ENCODE measurements at places on chromosomes 11 and 22.

DNA sequence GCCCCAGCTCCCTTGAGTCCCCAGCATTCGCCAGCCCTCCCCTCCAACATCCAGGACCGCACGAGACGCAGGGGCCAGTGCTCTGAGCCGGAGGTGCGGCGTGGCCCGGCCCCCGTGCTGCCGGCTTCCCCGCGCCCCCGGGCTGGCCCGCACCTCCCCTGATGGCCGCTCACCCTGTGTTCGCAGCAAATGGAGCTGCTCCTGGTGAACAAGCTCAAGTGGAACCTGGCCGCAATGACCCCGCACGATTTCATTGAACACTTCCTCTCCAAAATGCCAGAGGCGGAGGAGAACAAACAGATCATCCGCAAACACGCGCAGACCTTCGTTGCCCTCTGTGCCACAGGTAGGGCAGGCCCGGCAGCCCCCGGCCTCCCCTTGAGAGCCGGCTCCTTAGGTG lies 2.7 kb downstream of the CCND1 start:
- no peak for DNase-seq

- no peak for DNase-seq
These were observed 22.3 kb downstream of the TTLL1 start for GRCh38 chr22:43066844-43067385.

DNA sequence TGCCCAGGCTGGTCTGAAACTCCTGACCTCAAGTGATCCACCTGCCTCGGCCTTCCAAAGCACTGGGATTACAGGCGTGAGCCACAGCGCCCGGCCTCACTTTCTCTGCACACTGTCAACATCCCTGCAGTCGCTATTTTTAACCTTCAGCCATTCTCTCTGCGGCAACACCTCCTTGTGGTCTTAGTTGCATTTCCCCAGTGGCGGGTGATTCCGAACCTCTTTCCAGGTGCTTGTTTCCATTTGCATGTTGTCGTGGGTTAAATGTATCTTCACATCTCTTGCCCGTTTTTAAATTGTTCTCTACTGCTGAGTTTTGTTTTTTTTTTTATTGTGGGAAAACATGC lies 2.2 kb upstream of the SCT start:
- peak; percentile 22 for DNase-seq

- DNase-seq: no peak
These were observed 6.6 kb upstream of the SELENOO start for GRCh38 chr22:50194037-50194805.

GRCh38 chr22:38316364-38317121 lies 690 bp downstream of the CSNK1E start:
- DNase-seq: peak; percentile 48

- no peak for DNase-seq
These were observed 33.1 kb upstream of the SHISAL1 start for GRCh38 chr22:44345872-44346271.

GRCh38 chr11:72598906-72599305 lies 75.3 kb downstream of the PDE2A start:
- no peak for DNase-seq

- DNase-seq: no peak
These were observed 42.7 kb downstream of the SCN3B start for GRCh38 chr11:123611698-123612097.

- no peak for DNase-seq
These were observed 84.7 kb upstream of the SCUBE2 start for GRCh38 chr11:9176136-9176535.

DNA sequence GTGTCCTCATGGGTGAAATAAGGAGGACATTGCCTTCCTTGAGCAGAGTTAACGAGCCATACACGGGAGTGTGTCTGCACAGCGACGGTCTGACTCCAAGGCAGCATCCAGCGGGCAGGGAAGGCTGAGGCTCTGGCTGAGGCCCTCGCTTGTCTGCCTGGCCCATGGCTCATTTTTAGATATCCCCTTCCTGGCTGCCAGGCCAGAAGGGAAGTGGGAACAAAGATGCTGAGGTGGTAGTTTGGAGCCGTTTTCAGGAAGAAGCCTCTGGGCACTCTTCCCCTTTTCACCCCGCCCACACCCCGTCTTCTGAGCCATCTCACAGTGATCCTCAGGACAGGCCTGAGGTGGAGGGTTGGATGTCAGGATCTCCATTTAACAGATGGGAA lies 3.0 kb upstream of the SLCO2B1 start:
- peak; percentile 11 for DNase-seq

DNA sequence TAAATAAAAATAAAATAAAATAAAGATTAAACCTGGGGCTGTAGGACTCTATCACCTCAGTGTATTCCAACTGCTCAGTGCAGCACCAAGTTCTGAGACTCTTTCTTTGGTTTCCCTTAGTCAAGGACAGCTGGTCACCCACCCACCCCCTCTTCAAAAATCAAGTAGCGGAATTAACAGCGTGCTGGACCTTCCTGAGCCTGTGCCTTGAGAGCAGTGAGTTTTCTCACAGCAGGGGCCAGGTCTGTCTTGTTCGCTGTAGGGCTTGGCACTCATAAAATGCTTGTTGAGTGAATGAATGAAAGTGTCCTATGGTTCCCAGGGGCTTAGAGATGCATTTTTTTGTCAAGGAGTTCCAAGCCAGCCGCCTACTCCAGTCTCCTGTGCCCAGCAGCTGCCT lies 2.9 kb upstream of the ALX4 start:
- no peak for DNase-seq

DNA sequence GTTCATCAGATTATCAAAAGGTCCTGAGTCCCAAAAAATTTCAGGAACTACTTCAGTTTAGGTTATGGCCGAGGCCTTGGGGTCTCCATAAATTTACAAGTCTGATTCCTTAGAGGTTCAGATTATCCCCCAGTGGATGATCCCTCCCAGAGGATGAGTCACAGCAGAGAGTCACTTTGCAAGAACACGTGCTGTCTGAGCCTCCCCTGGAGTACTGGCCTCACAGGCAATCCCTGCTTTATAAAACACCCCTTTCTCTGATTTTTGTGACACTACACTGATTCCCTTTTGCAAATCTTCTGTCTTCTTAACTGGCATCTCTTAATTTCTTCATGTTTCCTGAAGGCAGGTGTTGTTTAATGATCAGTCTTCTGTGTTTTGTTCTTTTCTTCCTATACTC lies 45.3 kb downstream of the CCDC34 start:
- DNase-seq: no peak

GRCh38 chr22:23470811-23471389 lies 109.2 kb downstream of the IGLL1 start:
- DNase-seq: no peak

DNA sequence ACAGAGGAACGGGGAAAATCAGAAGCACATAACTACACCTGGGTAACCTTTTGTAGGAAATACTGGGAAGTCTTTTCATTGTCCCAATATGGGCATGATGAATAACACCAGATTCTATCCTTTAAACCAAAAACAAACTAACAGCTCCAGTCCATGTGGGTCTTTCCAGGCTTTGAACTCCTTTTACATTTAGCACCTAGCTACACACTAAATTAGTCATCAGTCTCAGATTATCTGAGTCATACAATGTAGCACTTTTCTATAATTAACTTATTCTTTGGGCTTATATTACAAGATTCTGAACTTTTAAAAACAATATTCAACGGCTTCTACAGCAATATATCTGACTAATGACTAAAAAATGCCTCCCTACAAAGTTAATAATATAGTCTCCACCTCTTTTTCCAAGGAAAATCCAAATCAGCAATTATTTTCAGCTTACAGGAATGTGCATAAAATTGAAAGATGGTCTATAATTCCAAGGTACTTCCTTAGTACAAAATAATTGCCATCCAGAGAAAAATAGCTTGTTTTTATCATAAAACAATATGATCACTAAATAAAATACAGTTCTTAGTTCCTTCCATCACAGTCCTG lies 26.3 kb downstream of the STK33 start:
- DNase-seq: no peak

DNA sequence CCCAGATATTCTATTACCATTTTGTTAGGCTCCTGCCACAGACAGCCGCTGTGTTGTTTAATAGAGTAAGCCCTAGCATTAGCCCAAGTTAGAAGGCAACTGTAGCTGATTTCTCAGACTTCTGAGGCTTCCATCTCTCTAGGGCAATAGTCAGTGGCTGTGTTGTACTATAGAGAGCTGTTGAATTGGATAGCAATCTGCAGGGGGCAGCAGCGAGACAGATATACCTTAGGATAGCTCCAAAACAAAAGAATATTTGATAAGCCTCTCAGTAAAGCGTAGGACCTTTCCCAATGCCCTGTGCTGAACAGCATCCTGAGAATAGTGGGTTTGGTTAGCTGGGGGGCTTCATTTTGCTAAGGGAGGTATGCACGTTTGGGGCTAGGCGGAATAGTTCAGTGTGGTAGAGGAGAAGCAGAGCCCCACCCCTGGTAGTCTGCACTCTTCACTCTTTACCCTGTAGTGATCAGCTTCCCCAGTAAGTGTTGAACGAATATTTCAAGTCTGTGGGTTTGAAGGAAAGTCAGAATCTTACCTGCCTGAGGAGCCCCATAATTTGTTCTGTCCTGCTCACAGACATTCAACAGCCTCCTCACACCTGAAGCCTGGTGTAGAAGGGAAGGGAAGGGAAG lies 515.1 kb downstream of the INSC start:
- DNase-seq: no peak

DNA sequence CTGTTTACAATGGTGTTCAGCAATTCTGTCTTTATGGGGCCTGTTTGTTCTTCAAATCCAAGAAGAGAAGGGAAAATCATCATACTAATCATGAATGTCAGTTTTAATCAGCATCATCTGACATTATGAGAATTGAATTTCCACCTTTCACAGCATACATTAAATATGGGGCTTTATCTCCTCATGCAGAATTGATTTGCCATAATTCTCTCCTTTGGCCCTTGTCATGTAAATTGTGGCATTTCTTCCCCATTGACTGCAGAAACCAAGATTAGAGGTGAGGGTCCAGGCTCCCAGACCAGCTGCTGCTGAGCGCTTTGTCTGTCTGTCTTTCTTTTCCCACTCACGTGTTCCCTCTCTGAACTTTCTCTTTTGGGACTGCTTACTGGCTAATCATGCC lies 232.1 kb upstream of the NAV2 start:
- DNase-seq: no peak

DNA sequence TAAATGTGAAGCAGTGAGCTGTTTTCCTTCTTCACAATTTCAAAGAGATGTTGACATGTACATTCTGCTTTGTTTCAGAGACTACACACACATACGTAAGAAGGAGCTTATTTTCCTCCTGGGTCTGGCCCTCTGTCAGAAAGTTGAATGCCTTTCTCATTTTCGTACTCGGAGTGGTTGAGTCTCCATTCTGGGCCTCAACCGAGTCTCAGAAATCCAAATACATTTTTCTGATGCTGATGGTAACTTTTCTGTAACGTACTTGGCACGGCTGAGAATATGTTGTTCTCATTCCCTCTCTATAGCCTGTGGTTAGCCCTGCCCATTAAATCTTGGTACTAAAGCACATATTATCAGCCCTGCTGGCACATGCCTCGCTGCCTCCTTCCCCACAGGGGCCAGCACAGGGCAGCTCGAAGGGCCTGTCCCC lies 25.3 kb downstream of the PARVA start:
- DNase-seq: no peak

DNA sequence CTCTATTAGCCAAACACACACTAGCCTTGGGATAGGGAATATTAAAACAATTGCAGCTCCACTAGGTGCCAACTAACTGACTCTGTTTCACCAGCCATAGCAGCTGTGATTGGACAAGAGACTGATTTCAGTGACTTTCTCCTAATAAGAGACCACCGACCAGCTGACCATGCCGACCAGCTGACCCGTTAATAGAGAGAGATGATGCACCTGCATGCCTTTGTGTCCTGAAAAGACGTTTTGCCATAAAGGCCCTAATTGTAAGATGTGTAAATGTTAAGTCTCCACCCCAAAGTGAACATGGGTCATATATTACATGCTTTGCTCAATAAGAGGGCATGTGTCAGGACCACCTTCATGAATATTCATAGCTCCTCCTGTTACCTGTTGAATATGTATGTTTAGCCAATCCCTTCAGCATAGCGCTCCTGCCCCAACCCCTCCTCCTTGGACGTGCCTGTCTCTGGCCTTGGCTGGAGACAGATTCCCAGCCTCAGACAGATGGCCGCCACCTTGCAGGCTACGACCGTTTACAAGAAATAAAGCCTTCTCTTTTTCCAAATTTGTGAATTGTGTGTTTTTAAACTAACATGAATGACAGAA lies 1.3 kb upstream of the NADSYN1 start:
- no peak for DNase-seq

DNA sequence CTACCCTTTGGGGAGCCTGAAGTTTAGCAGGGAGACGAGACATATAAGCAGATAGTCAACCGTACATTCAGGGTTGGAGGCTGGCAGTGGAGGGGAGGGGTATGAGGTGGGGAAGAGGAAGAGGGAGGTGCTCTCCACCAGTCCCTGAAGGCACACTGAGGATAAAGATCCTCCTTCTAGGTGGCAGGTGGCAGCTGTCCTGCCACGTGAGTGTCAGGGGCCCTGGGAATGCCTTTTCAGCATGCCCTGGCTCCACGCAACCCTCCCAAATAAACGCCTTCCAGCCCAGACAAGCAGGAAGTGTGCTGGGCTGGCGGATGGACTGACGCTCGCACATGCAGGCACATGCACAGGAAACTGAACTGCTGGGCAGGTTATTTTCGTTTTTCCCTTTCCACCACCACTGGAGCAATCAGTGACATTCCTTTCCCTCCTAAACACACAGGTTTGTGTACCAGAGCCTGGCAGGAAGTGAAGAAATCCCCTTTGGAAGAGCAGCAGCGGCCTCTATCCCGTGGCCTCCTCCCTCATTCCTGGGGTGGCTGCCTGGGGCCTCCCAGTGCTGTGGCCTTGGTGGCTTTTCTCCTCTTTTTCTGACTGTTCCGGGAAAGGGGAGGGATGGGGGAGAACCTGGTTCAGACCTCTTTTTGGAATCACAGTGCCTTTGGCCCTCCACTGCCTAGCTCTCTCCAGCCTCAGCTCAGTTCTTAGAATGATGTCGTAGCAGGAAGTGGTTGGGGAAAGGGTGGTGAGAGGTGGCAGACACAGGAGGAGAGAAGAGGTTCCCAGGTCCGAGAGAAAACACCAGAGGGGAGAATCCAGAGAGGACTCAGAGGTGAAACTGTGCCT lies 157.0 kb upstream of the TIMP3 start:
- peak; percentile 19 for DNase-seq

- no peak for DNase-seq
These were observed 29.5 kb upstream of the APOA1 start for GRCh38 chr11:116866804-116867455.

GRCh38 chr22:36532466-36532865 lies 3.5 kb upstream of the EIF3D start:
- no peak for DNase-seq

- no peak for DNase-seq
These were observed 58.3 kb upstream of the AMPD3 start for GRCh38 chr11:10396771-10397170.

- DNase-seq: no peak
These were observed 40.1 kb downstream of the TRIM66 start for GRCh38 chr11:8642196-8642841.

DNA sequence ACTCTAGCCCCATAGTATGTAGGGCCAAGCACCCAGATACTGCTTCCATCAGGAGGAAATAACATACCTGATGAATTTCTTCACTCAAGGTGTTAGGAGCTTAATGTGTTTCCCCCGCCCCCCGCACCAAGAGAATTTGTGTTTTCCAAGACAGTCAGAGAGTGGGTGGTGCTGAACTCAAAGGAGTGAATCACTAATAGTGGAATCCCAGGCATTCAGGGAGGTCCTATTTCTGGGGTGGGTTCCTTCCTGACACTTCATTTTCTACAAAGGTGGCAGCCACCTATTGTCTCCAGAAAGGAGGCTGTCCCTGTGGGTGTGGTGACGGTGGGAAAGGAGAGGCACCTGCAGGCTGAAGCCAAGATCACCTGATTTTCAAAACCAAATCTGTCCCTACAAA lies 50.8 kb upstream of the ELF5 start:
- no peak for DNase-seq

Measured in CD4-positive, alpha-beta T cell treated with Interleukin-4 for 4 hours (primary cell).